ENCODE measurements at places on chromosomes 2 and 18.

GRCh38 chr2:152655880-152656279 lies 61.4 kb downstream of the PRPF40A start:
- DNase-seq = no peak

DNA sequence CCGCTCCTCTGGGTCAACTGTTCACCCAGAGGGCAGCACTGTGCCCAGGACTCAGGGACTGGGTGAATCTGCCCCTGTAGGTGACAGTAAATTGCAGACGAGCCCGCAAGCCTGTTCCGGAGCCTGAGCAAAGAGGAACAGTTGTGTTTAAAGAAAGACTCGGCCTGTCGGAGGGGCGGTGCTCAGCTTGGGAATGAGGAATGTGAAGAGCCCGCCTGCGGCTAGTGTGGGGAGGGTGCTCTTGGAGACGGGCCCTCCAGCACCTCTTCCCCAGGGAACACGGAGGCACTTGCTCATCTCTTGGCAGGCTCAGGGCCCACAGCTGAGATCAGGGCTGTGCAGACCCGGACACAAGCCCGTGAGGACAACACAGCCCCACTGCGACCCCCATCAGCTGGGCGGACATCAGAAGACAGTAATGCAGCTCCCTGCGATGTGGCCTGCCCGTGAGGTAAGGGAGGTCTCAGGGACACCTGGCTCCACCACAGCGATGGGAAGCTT lies 299.0 kb downstream of the NDUFA10 start:
- DNase-seq = no peak

DNA sequence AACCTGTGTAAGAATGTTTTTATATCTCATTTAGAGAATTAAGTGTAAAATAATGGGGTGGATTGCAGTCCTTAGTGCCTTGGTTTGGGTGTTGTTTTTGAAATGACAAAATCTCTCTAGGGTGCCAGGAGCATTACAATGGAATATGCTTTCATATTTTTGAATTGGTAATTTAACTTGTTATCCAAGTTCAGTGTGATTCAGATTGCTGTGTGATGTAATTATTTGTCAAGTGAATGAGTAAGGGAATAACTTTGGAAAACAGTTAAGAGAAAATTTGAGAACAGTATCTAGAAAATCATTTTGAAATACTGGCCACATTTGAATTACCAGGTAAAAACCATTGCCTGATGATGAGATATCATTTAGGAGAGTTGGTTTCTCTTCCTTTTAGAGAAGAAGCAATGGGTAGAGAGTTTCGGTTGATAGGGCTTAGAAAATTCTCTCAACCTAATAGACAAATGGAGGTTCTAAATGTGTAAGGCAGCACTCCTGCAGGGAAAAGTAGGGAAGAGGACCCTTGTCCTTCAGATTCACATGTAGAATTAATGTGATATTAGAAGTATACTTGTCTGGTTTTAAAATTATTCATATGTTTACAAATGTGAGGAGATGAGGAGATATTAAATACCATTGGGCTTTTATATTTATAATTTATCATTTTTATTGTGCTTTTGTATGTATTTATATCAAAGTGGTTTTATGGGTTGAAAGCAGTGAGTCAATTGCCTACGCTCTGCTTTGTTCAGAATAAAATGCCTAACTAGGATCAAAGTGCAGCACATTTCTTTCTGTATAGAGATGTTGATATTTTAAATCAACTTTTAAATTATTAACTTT lies 124.8 kb downstream of the PHLPP1 start:
- DNase-seq = no peak

DNA sequence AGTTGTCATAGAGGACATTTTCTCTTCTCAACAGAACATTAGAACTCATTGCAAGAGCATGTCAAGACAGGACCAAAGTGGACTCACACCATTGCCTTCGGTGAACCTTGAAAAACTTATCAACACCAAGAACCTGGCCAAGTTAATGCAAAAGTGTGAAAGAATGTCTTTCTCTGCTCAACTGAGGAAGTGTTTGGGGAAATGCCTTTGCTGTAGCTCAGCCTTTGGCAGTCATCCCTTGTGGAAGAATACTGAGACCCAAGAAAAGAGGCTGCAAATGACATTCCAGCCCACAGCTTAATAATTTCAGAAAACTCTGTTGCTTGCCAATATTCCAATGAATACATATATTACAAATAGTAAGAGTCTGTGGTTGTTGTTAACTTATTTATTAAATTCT lies 728.8 kb upstream of the PIK3C3 start:
- no peak for DNase-seq

DNA sequence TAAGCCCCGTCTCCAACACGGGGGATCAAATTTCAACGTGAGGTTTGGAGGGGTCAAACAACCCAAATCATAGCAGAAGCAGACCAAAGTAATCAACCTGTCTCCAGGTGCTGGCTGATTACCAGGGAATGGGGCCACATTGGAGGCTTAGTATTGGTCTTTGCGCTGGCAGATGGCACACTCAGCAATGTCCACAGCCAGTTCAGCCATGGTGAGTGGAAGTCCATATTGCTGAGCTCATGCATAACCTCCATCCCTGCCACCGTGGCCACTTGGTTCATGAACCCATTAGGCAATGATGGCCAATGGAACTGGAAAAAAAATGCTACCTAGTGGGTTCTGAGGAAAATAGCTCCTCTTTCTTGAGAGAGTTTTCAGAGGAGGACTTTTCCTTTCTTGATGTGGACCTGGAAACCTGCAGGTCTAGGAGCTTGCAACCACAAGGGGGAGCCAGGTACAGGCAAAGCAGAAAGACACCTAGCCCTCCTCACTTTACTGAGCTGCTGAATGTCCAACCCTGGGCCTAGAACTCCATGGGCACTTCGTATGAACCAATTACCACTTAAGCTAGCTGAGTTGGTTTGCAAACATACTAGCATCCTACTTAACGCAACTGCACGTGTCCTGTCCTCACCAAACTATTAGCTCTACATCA lies 128.0 kb upstream of the GYPC start:
- DNase-seq = peak; percentile 70

DNA sequence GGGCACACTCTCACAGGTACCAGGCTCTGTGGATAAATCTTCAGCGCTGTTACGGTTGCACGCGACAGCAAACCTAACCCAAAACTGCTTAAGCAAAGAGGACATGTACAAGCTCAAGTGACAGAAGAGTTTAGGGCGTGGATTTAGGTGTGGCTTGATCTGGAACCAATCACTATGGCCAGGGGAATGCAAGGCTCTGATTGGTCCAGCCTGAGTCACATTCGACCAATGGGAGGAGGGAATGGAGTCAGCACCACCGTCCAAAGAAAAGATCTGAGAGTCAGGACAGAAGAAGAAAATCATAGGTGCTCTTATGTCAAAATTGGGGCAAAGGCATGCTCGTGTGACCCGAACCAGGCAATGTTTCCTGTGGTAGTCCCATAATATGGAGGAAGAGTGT lies 139.0 kb downstream of the TRIM43 start:
- DNase-seq = no peak

- DNase-seq = no peak
Observed at GRCh38 chr2:144513388-144514101, 6.4 kb downstream of the ZEB2 start.

GRCh38 chr2:217897816-217898806 lies 104.7 kb downstream of the TNS1 start:
- peak; percentile 63 for DNase-seq

- DNase-seq = no peak
Observed at GRCh38 chr18:9474108-9474982, 968 bp upstream of the RALBP1 start.

- no peak for DNase-seq
Observed at GRCh38 chr2:147711031-147711430, 133.8 kb upstream of the ACVR2A start.

DNA sequence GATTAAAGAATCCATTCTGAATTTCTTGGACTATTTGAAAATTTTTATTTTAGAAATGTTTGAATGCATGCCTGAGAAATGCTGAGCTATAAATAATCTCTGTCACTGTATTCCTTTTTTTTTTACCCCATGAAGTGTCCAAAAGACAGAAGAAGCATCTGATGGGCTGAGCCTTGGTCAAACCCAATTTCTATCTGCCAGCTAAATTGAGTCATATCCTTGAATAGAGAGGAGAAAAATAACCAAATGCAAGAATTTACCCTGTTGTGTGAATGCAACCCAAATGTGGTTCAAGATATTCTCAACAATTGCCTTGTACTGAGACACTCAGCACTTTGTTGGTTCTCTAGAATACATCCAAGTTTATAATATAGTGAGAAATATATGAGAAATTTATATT lies 223.5 kb downstream of the UBE2E3 start:
- DNase-seq = no peak

- no peak for DNase-seq
Observed at GRCh38 chr2:17971531-17972125, 93.2 kb downstream of the KCNS3 start.

DNA sequence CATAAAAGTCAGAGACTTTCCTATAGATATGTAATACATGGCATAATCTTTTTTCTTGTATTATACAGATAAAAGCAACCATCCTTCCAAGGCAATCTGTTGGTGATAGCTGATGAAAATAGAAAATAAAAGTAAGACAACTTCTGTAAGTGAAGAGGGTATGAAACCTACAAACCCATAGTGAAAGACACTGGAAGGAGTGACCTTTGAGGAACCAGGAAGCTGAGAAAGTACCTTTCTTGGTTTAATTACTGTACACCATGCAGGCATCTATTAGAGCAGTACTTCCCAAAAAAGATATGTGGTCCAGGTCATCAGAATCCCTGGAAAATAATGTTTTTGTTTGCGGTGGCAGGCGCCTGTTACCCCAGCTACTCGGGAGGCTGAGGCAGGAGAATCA lies 906.6 kb upstream of the KLHL29 start:
- no peak for DNase-seq

DNA sequence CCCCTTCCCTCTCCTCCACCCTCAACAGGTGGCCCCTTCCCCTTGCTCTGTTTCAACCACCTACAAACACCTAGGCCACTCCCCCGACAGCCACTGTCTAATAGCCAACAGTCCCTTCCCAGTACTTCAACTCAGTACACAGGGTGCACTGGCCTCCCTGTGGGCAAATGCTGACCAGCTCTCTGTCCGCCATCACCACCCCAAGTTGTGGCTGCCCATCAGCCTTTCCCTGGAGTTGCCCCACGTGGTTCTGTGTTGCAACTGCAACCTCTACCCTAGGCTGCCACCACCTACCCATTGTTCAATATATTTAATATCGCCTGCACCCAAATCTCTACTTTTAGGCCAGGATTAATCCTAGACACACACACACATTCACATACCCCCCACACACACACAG lies 173.5 kb downstream of the MREG start:
- DNase-seq = no peak

GRCh38 chr2:25054720-25055119 lies 12.8 kb downstream of the EFR3B start:
- no peak for DNase-seq

DNA sequence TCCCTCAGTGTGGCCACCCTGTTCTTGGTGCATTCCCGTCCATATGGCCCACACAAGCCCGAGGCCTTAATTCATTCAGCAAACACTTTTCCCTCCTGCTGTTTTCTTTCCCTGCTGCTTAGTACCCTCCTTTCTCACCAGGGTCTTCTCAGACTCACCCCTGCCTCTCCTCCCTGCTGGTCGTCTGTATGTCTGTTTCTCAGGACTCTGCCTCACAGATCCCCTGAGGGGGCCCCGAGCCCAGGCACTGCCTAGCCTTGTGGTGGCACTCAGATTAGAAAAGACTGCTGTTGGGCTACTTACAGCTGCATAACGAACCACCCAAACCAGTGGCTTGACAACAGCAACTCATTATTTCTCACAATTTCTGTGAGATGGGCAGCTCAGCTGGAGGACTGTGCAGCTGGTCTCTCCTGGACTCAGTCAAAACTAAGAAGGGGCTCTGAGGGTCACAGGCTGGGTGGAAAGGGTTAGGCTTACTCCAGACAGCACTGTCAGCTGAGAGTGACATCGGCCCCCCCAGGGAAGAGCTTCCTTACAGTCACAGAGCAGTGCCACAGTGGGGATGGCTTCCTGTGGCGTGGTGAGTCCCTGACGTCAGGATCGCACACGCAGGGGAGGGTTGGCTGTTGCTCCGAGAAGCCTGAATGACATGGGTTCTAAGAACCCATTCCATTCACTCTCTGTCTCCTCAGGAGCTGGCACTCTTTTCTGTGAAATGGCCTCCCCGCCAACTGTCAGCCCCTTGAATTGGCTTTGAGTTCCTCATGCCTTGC lies 139.0 kb downstream of the UXS1 start:
- DNase-seq = no peak

GRCh38 chr2:26606847-26607190 lies 34.3 kb downstream of the CIB4 start:
- DNase-seq = no peak

GRCh38 chr2:74505448-74506246 lies 1.8 kb downstream of the PCGF1 start:
- DNase-seq = no peak

DNA sequence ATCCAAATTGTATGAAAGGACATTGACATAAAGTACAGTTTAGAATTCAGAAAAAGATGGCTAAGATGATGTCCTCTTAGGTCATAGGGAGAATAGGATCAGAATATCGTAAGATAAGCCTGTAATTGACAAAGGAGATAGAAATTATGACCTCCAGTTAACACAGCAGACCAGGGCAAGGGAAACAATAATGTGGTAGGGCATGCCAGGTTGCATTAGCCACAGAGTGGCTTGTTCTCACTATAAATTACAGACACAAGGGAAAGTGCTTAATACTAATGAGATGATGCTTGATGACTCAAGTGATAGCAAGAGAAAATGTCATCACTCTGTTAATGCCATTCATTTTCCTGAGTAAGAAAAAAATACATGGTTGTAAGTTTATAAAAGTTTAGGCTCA lies 48.9 kb upstream of the LRP1B start:
- DNase-seq = no peak

- no peak for DNase-seq
Observed at GRCh38 chr2:8581601-8582041, 100.2 kb upstream of the ID2 start.

GRCh38 chr18:607930-608329 lies 11.1 kb downstream of the CLUL1 start:
- DNase-seq = no peak

DNA sequence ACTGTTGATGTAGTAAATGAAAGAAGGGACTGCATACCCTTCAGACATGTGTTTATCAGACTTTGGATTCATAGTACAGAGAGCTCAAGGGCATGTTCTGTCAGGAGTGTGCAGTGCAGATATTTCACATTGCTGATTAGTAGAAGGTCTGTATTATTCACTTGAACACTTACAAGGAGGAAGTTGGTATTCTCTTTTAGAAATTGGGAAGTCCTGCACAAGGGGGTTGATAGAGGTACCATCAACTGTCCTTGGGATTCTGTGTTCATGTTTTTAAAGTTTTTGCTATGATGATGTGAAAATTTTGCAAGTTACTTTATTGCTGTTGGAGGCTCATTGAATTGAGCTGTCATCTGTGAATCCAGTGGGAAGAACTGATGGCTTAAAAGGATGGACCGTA lies 6.7 kb downstream of the PSMD1 start:
- DNase-seq = no peak
